Iris pigment epithelial cell (primary cell): ENCODE measurements at places on chromosomes 3 and 15.
A peak's percentile ranks its signal among the peaks of the same experiment; 100 is the strongest.

DNA sequence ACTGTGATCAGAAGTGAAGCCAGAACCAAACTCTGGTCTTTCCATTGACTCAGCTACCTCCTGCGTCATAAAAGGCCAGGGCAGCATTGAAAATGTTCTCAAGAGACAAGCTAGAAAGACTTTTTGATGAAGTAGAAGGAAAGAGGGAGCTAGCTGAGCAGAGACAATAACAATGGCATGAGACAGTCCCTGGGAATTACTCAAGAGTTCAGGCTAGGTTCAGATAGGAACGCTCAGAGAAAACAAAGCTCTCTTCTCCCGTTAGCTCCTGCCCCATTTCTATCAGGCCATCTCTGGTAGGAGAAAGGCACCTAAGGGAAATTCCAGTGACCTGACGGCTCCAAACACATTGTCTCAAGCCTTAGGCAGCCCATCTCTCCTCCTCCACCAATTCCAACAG, 7.0 kb upstream of the OXTR start:
- peak; percentile 94 for DNase-seq

GRCh38 chr15:43775411-43775965, 1.3 kb downstream of the ELL3 start:
- peak; percentile 39 for DNase-seq

DNA sequence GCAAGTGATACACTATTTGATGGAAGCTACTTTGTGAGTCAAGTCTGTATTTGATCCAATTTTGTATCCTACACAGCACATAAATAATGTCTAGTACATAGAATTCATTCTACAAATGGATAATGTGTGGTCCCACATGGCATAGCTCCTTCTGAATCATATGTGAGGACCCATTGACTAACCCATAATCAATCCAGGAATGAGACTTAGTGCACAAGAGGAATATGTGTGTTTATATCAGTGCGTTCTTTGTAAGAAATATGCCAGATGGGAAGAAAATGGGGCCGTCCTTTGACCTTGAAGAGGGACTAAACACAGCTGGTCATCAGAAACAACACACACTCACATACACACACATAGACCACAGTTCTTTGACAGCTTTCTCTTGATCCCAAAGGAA, 282.7 kb upstream of the SEMA6D start:
- DNase-seq, result peak; percentile 24

DNA sequence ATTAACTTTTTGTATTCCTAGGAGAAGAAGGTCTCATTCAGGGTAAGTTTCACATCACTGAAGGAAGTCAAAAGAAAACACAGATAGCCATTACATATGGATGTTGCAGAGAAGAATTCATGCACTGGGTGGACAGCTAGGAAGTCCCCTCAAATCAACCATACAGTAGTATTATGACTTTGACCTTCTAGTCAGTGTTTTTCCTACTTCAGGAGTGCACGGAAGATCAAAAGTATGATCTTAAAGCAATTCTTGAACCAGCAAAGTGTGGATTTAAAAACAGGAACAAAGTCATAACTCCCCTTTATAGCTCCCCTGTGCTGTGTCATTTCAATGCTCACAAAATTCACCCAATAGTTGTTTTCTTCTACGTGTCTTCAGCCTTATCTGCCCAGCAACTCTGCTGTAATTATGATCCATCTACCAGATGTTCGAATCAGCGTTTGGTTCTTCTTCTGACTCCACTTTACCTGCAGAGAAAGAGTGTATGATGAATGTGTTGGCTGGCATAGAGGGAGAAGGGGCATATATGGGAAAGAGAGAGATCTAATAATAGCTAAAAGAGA, 118.1 kb upstream of the MEIS2 start:
- no peak for DNase-seq

DNA sequence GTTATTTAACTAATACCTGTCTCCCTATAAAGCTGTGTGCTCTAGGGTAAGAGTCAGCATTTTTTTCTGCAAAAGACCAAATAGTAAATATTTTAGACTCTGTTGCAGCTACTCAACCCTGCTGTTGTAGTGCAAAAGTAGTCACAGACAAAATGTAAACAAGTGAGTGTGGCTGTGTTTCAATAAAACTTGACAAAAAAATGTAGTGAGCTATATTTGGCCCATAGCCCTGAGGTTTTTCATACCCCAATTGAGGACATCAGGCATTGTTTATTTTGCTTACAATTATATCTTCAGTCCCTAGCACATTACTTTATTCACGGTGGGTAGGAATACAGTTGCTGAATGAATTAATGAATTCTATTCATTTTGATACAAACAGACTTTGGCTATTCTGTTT, 58.7 kb upstream of the TBC1D5 start:
- DNase-seq, result no peak

DNA sequence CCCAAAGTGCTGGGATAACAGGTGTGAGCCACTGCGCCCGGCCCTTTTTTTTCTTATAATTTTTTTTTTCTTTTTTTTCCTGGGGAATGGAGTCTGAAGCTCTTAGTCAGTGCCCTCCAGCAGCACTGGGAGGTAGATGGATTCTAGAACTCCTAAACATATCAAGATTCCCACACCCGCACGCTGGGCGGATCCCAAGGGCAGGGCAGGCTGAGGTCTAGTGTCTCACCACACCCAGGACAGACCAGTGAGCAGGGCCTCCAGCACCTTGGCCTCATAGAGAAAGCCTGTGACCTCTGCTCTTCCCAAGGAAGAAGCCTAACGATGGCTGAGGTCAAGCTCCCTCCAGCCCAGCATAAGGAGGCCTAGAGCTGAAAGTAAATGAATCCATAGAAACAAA, 153.7 kb upstream of the MEF2A start:
- DNase-seq, result no peak

- DNase-seq, result no peak
Observed at GRCh38 chr15:89184886-89185526, 36.4 kb downstream of the RLBP1 start.

DNA sequence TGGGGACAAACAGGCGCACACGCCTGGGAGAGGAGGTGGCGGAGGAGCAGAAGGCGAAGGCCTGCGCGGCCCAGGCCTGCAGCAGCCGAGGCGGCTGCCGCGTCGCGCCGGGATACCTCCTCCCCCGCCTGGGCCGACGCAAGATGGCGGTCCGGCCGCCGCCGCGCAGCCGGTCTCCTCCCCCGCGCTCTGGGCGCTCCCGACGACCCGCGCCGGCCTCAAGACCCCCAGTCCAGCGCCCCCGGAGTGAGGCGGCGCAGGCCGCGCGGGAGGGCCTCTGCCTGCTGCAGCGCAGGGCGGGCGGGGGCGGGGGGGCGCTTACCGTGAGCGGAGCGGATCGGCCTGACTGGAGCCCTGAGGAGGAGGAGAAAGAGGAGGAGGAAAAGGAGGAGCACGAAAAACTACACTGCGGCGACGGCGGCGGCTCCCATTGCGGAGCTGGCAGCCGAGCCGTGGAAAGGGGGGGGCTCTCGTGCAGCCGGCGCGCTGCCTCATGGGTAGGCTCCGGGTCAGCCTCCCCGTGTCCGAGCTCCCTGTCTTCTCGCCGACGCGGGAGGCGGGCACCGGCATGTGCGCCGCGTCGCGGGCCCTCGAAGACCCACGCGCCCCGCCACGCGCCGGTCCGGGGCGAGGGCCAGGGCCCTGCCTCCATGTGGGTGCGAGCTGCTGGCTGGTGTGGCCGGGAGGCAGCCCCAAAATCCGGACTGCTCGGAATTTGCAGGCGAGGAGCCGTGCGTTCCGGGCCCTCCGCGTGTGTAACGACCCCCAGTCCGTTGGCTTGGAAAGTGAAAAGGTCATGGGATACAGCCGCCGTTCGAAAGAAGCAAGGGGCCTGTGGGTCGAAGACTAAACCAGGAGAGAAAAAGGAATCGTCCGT, at the start of gene ZNF280D:
Gene ZNF280D, minus strand, starts transcription at position 374 of the 877 bp plus-strand sequence. CDS start 26,400 bp downstream, outside the sequence.
- DNase-seq, result peak; percentile 94

GRCh38 chr15:58632789-58633188, 116.7 kb downstream of the ADAM10 start:
- DNase-seq, result peak; percentile 83

GRCh38 chr3:177679568-177680471, 482.5 kb upstream of the TBL1XR1 start:
- peak; percentile 83 for DNase-seq

- no peak for DNase-seq
Observed at GRCh38 chr3:188236271-188236670, 82.3 kb downstream of the LPP start.

GRCh38 chr3:177396733-177397132, 199.5 kb upstream of the TBL1XR1 start:
- no peak for DNase-seq

DNA sequence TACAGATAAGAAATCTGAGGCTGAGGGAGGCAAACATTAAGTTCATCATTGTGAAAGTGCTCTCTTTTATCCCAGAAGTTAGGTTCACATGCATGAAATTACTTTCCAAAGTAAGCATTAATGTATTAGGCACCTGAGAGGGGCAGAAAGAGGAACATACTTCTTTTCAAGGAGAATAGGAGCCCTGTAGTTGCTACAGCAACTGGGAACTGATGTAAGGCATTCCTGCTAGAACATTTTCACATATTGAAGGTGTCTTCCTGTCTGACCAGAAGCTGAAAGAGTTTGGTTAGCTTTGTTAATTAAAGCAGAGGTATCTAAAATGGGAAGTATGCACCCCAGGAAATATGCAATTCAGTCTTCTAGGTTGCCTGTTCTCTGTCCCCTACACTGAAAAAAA, 65.5 kb upstream of the ZBTB20 start:
- DNase-seq, result no peak

- peak; percentile 17 for DNase-seq
Observed at GRCh38 chr3:103873897-103874545, 1439.2 kb downstream of the ZPLD1 start.

DNA sequence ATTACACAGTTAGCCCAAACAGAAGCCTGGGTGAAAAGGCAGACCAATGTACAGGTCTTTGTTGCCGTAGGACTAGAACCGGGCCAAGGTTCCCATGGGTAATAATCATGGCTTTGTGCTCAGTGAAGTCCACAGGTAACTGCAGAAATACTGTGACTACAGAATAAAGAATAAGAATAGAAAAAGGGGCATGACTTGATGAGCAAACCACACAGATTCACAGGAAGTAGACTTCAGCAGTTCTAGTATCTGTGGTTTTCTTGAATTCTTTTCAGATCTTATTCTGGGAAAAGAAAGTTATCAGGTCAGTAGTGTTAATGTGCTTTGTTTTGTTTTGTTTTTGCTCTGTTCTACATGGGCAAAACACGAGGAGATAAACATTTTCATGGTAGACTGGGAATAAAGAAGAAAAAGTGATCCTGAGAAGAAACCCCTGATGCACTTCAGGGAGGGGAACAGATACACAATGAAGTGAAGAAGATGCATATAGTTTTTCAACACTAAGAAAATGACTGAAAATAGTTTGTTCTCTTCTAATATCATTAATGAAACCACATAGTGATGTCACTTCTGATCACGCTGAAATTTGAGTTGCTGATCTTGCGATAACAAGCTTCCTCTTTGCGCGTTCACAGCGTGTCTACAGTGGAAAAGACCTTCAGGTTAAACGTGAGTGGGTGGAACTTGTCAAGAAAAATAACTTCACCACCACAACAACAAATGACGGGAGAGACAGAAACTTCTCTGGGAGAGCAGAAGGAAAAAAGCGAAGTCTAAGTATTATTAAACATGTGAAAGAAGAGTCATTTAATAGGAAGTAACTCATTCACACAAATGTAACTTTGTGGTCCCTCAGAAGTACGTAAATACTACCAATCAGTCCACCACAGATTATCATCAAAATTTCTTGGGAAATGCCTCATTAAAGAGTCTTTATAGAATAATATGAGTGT, 315.8 kb upstream of the SATB1 start:
- DNase-seq, result no peak

DNA sequence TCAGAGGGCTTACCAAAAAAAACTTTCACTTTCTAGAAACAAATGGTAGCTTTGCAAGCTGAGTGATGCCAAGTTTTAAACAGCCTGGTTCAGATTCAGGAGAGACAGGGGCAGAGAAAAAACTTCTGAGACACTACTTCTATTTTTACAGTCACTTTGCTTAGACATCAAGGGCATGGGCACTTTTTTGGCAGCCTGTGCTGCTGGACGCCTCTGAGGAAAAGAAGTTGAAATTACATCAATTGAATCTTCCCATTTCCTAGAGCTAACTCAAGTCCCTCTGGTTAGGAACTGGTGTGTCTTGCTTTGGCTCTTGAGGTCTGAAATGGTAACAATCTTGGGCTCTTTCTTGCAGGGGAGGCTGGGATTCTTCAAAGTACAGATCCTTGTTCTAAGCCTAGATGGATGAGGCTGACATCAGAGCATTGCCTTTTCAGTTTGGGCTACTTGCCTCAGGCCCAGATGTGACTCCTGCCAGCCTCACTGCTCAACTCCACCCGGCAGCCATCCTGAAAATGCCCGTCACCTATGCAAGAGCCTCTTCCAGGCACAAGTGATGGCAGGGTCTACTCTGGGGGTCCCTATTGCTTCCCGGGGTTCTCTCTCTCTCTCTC, 357.5 kb downstream of the FOXP1 start:
- peak; percentile 9 for DNase-seq

- no peak for DNase-seq
Observed at GRCh38 chr3:48759071-48759470, 42.0 kb upstream of the IP6K2 start.

- DNase-seq, result no peak
Observed at GRCh38 chr3:42500909-42501308, 1.5 kb upstream of the VIPR1 start.

- peak; percentile 50 for DNase-seq
Observed at GRCh38 chr3:76700323-76700722, 339.6 kb upstream of the ROBO2 start.

- DNase-seq, result no peak
Observed at GRCh38 chr3:112615989-112616731, 24.8 kb downstream of the CCDC80 start.

- DNase-seq, result no peak
Observed at GRCh38 chr3:181382656-181383055, 329.1 kb upstream of the SOX2 start.

DNA sequence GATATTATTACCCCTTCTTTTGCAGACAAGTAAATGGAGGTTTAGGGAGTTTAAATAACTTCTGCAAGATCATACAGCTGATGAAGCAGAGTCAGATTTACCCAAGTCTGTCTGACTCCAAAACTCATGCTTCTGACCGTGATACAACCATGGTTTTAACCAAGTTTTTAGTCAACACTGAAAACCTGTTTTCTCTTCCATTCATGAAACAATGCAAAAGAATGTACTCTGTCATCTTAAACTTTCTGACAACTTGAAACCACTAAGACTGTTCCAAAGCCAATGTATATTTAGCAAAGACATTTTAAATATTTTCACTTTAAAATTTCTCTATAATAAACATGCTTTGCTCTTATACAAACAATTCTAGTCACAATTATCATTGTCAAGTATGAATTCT, 77.0 kb upstream of the RBMS3 start:
- DNase-seq, result peak; percentile 42

- DNase-seq, result no peak
Observed at GRCh38 chr15:59401824-59402569, 29.3 kb upstream of the MYO1E start.

DNA sequence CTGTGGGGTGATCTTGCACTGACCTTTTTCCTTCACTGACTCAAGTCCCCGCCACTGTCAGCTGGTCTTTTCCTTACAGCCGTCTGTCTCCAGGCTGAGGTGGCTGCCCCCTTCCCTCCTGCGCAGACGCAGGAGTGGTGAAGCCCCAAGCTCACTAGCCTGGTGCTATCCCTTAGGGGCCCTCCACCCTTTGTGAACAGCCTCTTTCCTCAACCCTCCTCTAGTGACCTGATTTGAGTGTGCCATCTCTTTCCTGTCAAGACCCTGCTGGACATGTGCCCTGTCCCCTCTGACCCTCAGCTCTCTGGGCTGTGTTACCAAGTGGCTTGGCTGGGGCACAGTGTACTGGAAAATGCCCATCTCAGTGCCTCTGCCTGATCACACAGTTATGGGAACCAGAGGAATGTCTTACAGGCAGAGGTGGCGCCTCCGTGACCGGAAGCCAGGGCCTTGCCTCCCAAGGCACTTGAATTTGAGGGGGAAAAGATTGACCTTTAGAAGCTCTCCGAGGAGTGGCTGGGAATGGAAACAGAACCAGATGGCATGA, 8.7 kb downstream of the KBTBD13 start:
- DNase-seq, result no peak
